HFFc6 (cell line): ENCODE measurements at places on chromosomes 1 and 21. TPM values are rescaled to one million over a fixed set of nuclear protein-coding genes. Genes with fewer than 3 reads are reported as not detected.

The ZBTB17 gene
- 21.2 to 28.3 TPM (median 23.2 TPM) in 3 replicates for total RNA-seq

The KIAA1614 gene
- total RNA-seq = 2.3 to 4.3 TPM (median 3.1 TPM) in 3 replicates

The DISC1 gene
- total RNA-seq = 2.1 and 3.9 TPM in 2 replicates

The CNR2 gene
- total RNA-seq = not detected in 3 replicates

The ZNF691 gene
- 4.4 to 5.7 TPM (median 5.3 TPM) in 3 replicates for total RNA-seq

The CTTNBP2NL gene
- total RNA-seq = 71.0 to 76.8 TPM (median 71.0 TPM) in 3 replicates

The BTBD19 gene
- 13.4 to 20.3 TPM (median 14.9 TPM) in 3 replicates for total RNA-seq
